Hippocampal formation (tissue), 2 donors: ENCODE measurements at places on chromosomes 3 and 15.

DNA sequence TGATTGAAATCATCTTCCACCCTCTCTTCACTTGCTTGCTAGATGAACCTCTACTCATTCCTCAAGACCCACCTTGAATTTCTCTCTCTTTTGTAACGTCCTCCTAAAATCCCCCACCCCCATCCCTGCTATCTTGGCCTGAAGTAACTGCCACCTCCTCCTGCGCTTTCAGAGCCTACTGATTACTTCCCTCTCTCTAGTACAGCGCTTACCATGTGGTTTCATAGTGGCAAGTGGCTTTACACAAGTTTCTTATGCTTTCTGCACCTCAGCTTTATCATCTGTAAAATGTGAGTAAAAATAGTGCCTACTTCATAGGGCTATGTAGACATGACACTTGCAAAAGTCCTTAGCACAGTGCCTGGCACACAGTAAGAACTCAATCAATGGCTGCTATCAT, 28.7 kb upstream of the DAZL start:
- DNase-seq, result no peak

DNA sequence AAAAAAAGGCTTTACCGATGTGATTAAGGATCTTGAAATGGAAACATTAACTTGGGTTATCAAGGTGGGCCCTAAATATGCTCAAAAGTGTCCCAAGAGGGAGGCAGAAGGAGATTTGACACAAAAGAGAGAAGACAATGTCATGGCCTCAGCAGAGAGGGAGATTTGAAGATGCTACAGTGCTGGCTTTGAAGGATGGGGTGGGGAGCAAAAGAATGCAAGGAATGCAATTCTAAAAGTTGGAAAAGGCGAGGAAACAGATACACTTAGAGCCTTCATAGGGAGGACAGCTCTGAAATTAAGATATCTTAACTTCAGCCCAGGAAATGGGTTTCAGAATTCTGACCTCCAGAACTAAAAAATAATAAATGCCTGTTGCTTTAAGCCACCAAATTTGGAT, 314.5 kb upstream of the CCDC54 start:
- DNase-seq, result no peak

DNA sequence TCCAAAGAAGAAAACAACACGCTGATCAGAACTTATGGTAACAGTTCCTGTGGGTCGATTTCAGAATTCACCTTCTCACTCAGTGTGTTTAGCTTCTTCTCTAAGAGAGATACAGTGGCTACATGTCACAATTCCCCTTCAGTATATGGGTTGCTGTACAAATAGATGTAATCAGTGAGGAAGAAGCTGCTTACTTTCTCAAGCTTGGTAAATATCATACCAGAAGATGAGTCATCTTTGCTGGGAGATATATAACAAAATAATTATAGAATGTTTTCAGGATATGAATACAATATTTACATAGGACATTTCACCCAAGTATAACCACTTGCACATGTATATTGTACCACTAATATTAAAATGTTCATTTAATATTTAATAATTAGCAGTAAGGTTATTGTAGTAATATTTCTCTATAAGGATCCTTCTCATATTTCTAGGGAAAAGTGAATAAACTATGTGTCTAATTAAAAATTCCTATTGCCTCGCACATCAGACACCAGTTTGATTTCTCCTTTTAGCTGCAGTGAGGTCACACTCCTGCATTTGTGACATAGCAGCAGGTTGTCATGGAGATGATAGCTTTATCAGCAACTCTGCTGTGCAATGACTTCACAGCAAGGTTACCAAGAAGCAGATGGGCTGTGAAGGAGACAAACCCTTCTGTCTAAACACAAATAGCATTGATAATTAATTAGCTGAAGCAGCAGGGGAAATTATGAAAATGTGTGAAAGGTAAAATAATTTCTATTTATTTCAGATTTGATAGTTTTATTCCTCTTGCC, 211.4 kb downstream of the TUSC7 start:
- no peak for DNase-seq

DNA sequence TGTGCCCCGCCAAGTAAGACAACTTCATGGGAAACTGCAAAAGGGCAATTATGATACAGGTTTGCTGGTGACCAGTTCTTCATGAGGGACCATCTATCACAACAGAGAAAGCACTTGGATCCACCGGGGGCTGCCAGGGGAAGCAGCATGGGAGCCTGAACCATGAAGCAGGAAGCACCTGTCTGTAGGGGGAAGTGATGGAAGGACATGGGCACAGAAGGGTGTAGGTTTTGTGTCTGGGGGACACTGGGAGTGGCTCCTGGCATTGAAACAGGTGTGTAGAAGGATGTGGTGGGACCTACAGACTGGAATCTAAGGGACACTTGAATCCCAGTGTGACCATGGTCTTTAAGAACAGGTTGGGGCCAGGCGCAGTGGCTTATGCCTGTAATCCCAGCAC, 22.6 kb downstream of the MKRN2 start:
- DNase-seq, result no peak

DNA sequence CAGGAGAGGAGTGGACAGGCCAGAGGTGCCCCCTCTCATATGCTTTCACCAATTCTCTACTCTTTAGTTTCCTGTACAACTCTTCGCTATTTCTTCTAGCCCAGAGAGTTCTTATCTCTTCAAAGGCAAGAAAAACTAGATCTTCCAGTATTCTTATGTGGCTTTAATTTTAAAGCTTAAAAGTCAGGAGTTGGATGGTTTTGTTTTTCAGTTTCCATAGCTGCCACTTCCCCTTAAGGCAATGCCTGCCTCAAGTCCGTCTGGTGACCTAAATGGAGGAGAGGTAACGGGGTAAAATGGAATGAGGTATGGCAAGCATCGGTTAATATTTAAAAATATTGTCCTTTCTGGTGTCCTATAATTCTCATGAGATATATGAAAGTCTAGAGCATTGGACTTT, 11.4 kb upstream of the VGLL3 start:
- no peak for DNase-seq

DNA sequence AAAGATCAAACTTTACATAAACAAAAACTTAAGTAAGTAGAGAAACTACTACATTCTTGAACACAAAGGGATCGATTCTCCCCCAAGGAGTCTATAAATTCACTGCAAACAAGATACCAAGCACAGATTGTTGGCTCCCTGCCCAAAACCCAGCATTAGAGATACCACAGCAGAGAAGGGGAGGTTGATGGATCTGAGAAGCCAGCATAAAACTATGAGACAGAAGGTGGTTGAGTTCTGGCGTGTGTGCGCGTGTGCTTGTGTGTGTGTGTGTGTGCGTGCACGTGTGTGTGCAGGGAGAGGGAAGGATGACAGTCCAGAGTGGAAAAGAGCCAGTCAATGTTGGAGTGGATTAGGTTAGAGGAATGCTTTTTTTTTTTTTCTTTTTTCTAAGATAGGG, 143.2 kb upstream of the PRR20G start:
- DNase-seq, result no peak

- DNase-seq, result no peak
Observed at GRCh38 chr3:128973988-128974564, 19.8 kb downstream of the CFAP92 start.

DNA sequence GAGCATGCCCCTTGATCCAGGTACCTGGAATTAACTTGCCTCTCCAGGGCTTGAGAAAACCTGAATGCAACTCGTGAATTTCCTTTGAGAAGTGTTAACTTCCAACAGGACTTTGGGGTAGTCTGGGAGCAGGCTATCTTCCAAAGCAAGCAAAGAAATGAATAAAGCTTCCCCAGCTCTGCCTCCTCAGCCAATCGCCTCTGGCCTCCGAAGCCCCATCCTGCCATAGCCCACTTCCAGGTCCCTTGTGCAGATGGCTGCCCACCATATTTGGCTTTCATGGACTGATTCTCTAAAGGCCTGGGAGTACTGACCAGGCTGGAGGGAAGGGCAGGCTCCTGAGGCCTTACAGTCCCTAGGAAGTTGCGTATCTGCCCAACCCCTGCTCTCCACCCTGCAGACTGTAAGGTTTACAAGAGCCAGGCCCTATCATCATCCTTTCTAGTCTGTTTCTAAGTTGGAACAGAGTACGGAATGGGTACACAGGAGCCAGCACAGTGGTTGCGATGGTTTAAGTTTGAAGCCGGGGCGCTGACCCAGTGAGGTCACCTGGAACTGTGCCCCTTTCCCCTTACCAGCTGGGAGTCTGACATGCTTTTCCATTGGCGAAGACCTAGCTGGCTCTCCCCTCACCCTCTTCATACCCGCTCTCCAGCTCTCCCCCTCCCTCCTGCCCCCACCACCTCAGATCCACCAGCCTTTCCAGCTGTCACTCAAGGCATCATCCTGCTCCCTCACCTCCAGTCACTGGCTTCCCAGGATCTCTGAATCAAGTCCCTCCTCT, 1.1 kb upstream of the PML start:
- DNase-seq, result no peak

DNA sequence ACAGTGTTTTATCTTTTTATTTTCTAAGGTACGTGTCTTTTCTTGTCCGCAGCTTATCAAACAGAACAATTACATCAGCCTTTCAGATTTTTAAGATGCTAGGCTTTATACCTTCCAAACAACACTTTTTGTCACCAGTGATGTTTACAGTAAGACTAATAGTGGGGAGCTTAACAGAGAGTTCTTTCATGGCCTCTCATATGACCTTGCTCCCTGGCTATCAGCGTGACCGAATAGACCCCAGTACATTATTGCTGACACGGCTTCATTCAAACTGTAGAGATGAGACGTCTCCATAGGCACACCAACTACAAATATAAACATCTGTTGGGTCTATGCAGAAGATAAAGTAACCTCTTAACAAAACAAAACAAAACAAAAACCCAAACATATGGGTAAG, 477.6 kb upstream of the KCNMB2 start:
- DNase-seq, result no peak

DNA sequence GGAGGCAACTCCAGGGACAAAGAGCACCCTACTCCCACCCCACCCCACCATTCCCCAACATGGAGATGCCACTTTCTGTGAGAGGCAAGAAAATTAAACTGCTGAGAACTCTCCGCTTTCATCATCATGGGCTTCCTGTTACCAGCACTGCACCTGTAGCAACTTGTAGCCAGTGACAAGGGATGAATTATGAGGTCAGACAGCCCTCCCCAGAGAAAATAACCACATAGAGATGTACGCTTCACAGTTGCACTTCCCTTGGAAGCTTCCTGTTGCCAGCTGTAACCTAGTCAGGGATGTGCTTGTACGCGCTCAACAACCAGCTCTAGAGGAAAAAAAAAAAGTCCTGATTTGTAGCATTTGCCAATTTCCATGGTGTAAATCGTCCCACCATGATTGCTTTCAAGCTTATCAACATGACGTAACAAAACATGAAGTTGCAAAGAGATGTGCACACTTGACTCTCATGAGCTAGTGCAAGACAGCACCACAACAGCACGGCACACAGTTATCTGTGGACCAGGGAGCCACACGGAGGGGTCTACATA, 145.4 kb downstream of the RAB11A start:
- DNase-seq, result no peak

- no peak for DNase-seq
Observed at GRCh38 chr3:189496375-189497138, 134.6 kb upstream of the TP63 start.

DNA sequence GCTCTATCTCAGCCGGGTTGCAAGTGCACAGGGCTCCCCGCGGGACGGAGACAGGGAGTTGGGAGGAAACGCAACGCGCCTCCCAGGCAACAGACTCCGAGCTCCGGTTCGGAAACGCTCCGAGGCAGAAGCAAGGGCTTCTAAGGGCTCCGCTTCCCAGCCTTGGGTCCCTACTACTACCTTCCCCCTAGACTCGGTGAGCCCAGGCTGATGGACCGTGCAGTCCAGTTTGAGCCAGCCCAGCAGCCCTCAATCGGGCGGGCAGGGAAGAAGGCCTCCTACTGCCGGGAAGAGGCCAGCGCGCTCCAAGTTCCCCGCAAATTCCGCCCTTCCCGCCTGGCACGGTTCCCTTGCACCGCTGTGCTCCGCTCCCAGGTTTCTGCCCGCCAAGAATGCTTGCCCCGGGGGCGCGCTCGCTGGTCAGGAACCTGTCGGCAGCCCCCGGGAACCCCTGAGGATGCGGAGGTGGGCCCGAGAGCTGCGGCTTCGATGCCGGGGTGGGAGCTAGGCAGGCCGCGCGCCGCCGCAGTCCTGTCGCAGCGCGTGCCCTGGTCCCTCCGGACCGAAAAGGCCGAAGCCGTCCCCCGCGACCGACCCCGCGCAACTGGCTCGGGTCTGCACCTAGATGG, 728 bp downstream of the TRANK1 start:
- DNase-seq, result peak; percentile 54

- no peak for DNase-seq
Observed at GRCh38 chr3:10380906-10381305, 60.0 kb upstream of the SEC13 start.

DNA sequence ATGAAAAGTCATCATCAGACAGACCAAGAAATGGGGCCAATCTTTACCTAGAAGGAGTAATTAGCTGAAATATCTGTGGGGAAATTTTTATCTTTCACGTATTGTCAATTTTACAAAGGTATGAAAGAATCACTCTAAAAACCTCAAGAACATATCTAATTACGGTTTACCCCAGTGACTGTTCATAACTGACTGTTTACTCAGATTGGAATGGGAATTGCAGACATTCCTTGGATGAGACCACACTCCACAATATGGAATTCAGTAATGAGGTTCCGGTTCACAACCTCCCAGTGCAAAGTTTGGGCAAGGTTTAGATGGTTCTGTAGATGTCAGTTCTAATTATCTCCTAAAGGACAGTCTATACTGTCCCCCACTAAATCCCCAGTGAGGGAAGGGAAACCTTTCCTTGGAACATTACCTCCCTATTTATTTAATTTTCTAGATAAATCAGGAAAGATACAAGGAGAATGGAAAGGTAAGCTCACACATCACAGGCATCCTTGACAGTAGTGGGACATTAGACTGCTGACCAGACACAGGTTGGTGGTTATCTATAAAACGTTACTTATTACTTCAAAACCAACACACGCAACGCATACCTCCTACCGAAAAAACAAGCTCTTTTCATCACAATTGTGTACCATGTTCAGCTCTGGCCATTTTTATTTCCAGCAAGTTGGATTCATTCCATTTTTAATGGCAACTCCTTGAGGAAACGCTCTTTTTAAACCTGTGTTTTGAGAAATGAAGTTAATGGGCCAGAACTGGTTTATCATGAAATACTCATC, 129.9 kb downstream of the RORA start:
- no peak for DNase-seq

DNA sequence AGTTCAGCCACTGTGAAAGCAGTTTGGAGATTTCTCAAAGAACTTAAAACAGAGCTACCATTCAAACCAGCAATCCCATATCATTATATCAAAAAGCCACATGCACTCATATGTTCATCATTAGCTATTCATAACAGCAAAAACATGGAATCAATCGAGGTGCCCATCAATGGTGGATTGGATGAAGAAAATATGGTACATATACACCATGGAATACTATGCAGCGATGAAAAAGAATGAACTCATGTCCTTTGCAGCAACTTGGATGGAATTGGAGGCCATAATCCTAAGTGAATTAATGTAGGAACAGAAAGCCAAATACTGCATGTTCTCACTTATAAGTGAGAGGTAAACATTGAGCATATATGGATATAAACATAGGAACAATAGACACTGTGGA, 32.1 kb downstream of the IMPG2 start:
- DNase-seq, result no peak
